ENCODE measurements at places on chromosomes 11 and 22.
A peak's percentile ranks its signal among the peaks of the same experiment; 100 is the strongest.

- DNase-seq, result no peak
Measured at GRCh38 chr22:19576460-19577421, 52.5 kb upstream of the CLDN5 start.

- DNase-seq, result no peak
Measured at GRCh38 chr11:130865091-130865773, 51.0 kb downstream of the SNX19 start.

GRCh38 chr11:58928107-58928499 lies 11.2 kb upstream of the GLYATL1 start:
- DNase-seq, result no peak

GRCh38 chr11:9874466-9874865 lies 210.6 kb downstream of the SWAP70 start:
- no peak for DNase-seq

DNA sequence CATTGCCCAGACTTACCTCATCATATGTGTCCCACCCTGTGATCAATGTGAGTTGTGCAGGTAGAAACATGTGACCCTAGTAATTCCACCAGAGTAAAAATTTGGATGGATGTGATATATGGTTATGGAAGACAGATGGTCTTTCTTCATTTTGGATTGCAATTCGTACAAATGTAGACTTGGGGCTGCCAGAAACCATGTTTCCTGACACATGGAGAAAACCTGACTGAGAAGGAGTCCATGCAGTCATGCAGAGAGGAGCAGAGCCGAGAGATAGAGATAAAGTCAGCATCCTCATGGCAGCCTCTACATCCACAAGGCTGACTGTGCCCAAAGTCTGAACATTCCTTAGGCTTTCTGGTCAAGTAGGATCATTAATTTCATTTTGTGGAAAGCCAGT lies 678.1 kb upstream of the KIRREL3 start:
- no peak for DNase-seq

- DNase-seq, result no peak
Measured at GRCh38 chr11:127385071-127385470, 384.5 kb upstream of the KIRREL3 start.

- DNase-seq, result no peak
Measured at GRCh38 chr11:19187114-19187832, 14.5 kb downstream of the CSRP3 start.

GRCh38 chr22:44026630-44027511 lies 2.8 kb downstream of the PARVB start:
- DNase-seq, result no peak

DNA sequence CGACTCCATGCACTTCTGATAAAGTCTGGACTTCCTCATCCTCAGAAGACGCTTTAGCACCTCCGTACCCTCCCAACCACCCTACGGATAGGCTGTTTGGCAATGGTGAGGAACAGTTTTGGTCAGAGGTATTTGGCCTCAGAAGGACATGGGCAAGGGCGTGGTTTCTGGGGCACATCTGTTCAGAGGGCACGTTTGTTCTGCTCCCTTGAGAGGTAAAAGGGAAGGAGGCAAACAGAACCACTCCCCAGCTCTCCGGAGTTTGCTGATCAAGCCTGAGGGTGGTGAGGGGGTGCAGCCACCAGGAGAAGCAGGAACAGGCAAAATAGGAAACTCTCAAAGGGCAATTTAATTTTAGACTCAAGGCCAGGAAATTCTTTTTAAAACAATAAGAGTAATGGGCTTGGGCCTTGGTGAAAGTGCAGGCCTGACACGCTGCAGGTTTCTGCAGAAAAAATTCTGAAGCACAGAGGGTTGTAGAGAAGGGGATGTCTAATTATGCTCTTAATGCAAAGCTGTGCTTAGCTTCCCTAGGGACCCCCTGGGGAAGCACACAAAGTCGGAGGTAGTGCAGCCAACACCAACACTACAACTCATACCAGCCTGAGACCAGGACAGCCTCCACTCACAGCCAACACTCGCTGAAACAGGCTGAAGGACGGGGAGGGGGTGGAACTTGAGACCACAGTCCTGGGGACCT lies 23.3 kb downstream of the ETS1 start:
- no peak for DNase-seq

DNA sequence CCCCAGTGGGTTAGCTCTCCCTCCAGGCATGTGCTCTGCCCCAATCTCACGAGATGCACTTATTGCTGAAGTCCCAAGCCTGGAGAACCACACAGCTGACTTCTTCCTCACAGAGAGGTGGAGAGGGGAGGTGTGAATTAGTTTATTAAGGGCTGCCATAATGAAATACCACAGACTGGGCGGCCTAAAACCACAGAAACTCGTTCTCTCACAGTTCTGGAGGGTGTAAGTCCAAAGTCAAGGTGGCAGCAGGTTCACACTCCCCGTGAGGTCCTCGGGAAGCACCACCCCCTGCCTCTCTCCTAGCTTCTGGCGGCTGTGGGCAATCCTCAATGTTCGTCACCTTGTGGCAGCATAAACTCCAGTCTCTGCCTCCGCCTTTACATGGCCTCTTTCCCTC lies 39.3 kb downstream of the TECTA start:
- no peak for DNase-seq

GRCh38 chr22:45516163-45516562 lies 13.5 kb downstream of the FBLN1 start:
- DNase-seq, result no peak

GRCh38 chr11:112176077-112176476 lies 765 bp downstream of the BCO2 start:
- no peak for DNase-seq

DNA sequence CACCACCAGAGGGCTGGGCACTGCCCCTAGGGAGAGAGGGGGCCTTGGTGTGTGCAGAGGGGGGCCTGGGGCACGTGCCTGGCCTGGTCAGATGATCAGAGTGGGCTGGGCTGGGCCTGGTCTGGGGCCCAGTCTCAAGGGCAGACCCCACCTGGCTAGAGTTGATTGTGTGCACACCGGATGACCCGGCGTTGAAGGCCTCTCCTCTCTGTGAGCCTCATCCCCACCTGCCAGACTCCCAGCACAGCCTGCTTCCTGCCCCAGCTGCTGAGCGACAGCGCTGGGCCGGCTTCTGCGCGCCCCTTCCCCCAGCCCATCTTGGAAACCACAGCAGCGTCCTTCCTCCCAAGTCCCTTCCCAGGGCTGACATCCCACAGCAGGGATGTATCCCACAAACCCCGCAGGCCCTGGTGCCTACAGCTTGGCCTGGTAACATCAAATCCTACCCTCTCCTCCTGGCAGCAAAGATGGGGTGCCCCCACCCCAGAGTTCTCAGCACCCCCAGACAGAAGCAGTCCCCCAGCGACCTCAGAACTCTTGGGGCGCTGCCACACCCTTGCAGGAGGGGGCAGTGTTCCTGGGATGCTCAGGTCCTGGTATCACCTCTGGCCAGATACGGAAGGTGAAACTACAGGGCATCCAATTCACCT lies 11.0 kb upstream of the TSSC4 start:
- no peak for DNase-seq

GRCh38 chr11:107849790-107850189 lies 8.8 kb downstream of the SLC35F2 start:
- DNase-seq, result no peak

- no peak for DNase-seq
Measured at GRCh38 chr11:86459682-86460460, 85.2 kb downstream of the CCDC81 start.

DNA sequence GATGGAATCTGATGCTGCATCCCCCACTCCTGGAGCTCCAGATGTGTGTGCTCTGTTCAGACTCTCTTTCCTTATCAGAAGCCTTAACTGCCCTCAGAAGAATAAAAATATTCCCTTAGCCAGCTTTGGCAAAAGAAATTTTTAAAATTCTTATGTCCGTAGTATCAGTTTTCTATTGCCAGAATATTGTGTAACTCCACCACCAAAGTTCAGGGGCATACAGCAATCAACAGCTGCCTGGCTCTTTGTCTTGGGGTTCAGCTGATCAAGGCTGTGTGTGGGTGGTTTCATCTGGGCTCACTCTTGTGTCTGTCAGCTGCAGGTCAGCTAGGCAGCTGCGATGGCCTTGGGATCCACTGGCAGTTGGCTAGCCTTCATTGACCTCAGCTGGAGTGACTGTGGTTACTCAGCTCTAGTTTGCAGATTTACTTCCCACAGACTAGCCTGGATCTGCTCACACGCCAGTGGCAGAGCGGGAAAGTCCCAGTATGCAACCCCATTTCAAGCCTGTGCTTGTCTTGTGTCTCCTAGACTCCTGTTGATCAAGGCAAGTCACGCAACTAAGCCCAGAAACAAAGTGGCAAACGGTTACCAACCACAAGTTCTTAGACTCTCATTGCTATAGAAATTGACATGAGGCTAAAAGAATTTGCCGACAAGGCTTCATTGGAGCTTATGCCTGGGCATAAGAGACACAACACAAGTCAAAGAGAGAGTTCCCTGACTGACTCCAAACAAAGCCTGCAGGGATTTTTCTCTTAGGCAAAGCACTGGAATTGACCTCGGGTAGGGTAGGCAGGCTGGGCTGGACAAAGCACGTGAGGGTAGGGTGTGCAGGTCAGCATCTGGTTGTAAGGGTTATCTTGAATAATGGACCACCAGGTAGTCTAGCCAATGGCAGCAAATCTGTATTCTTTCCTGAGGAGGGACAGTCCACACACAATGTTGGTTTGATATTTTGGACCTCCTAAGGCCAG lies 7.5 kb downstream of the TMEM138 start:
- no peak for DNase-seq

DNA sequence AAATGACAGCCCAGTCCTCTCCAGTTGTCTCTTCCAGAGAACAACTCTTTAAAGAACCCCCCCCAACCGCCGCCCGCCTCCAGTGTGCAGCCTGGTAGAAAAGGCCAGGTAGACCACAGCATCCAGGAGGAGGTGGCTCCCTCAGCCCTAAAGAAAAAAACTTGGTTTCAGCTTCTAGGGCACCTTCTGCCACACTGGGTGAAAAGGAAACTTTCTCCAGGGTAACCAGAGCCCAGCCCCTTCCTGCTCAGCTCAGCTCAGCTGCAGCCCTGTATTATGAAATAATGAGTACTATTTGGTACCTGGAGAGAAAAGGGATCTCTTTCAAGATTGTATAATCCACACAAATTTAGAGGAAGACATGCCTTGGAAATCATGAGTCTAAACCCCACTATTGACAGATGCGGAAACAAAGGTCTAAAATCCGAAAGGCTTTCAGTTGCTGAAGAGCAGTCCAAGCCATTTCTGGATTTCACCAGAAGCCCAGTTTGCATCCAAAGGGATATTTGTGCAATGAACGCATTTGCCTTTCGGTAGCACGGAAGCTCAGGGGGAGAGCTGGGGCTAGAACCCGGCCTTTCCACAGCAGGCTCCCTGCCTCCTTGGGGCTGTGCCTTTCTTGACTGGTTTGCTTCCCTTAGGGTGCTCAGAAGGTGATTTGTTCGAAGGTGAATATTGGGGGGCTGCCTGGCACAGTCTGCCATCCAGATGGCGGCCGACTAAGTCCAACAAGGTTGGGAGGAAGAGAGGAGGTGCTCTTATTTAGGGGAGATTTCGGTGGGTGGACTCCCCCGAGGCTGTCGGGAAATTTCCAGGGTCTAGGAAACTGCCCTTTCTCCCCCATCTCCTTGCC lies 3.3 kb downstream of the FXYD6 start:
- DNase-seq, result no peak

- no peak for DNase-seq
Measured at GRCh38 chr22:19809741-19810140, 44.9 kb downstream of the GNB1L start.

GRCh38 chr22:32475468-32476010 lies 928 bp downstream of the FBXO7 start:
- peak; percentile 67 for DNase-seq

- DNase-seq, result no peak
Measured at GRCh38 chr11:111379602-111380136, 594 bp upstream of the POU2AF1 start.
